GM12878 (cell line): ENCODE measurements at places on chromosomes 7 and 10. TPM values are rescaled to one million over a fixed set of nuclear protein-coding genes. Genes with fewer than 3 reads are reported as not detected.

Gene PROSER2
- total RNA-seq = 0.10 and 0.27 TPM in 2 replicates

Gene HERPUD2
- total RNA-seq = 13.0 and 13.3 TPM in 2 replicates

Gene GGCT
- total RNA-seq = 59.1 and 65.2 TPM in 2 replicates

Gene TMEM270
- total RNA-seq = not detected in 2 replicates

Gene THSD7A
- total RNA-seq = 0.03 TPM in 1 of 2 replicates, not detected in the other

Gene SPDYE5
- total RNA-seq = not detected in 2 replicates

Gene ATP6V0A4
- not detected in 2 replicates for total RNA-seq

Gene CRHR2
- total RNA-seq = not detected in 2 replicates

Gene TMEM236
- not detected in 2 replicates for total RNA-seq

Gene SPDYE1
- not detected in 2 replicates for total RNA-seq

Gene MACC1
- 26.6 and 27.6 TPM in 2 replicates for total RNA-seq

Gene CHAT
- total RNA-seq = not detected in 2 replicates

DNA sequence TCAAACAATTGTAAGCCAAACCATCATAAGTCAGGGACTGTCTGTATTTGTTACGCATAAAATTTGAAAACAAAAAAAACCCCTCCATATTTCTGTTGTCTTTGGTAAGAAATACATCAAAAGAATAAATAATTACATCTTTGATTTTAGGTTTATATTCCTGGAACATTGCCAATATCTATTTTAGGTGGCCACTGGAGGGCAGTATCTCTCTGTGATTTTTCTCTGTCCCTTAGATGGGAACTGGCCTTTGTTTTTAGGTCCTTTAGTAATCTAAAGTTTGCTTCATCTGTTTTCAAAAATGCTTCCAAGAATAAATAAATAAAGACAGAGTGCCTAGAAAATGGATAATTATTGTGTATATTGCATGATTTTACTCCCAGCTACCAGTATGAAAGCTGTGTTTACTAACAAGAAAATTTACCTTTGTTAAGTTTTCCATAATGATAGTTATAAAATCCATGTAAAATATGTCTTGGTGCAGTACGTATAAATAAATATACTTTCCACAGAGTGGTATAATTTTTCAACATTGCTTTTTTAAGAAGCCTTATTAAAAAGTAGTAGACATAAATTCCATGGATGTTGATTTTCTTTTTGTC, 64.2 kb downstream of the PHYHIPL start:
- DNase-seq = no peak

- no peak for DNase-seq
Observed at GRCh38 chr7:41685684-41686083, 17.2 kb downstream of the INHBA start.

- no peak for DNase-seq
Observed at GRCh38 chr10:78687626-78688025, 381.1 kb upstream of the ZMIZ1 start.

- no peak for DNase-seq
Observed at GRCh38 chr7:82443036-82443546, 486 bp downstream of the CACNA2D1 start.

DNA sequence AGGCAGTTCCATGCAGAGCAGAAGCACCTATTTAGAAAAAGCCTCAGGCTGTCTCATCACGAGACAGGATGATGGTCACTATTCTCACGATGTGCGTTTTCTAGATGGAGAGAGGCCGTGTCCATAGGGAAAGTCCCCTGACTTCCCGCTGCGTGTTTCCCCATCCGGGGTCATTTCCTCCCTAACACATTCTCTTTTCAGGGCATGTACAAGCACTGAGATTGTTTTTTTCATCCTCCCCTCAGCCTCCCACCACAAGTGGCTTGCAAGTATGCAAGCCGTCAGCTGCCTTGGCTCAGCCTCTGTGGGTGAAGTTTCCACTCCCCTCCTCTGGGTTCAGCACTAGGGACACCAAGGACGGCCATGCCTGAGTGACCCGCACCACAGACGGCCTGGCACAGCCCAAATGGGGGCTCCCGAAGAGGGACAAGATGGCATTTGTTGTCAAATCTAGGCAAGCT, 2.7 kb upstream of the CALML5 start:
- no peak for DNase-seq

GRCh38 chr7:1850111-1850975, 180.3 kb downstream of the ELFN1 start:
- DNase-seq = no peak

GRCh38 chr7:90708841-90709317, 112.8 kb downstream of the CDK14 start:
- DNase-seq = peak; percentile 67

DNA sequence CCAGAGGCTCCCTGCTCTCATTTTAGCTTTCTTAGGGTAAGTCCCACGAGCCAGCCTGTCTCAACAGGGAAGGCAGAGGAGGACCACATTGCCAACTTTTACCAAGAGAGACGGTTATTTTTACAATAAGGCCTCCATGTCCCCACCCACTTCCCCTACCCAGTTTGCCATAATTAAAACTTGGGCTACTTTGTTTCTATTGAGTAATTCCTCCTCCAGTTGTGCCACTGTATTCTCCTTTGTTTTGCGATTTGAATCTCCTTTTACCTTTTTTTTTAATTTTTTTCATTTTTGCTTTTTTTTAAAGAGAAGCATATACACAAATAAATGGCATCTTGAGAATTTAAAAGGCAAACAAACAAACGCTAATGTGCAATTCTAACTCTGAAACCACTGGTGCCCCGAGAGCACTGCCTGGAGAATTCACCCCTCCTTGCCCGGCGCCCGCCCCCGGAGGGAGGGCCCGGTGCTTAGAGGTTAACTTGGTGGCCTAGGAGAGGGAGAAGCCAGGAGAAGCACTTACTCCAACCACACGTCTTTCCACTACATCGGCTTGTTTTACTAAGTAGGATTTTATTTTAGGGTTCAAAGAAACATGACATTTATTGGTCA, 282.3 kb downstream of the USP6NL start:
- DNase-seq = no peak

- DNase-seq = no peak
Observed at GRCh38 chr10:3452683-3453361, 280.2 kb upstream of the PITRM1 start.

DNA sequence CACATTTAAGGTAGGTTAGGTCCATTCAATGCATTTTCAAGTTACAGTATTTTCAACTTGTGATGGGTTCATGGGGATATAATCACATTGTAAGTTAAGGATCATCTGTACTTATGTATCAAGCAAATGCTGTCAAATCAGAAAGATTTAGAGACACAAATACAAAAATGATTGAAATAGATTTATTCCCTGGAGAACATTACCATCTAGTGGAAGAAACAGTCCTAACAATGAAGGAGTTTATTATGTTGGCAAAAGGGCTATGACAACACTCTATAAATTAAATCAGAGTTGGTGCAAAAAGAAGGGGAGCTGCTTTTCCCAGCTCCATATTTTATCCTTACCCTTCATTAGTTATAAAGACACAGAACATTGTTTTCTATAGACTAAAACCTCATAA, 69.0 kb downstream of the PRSS58 start:
- DNase-seq = no peak

DNA sequence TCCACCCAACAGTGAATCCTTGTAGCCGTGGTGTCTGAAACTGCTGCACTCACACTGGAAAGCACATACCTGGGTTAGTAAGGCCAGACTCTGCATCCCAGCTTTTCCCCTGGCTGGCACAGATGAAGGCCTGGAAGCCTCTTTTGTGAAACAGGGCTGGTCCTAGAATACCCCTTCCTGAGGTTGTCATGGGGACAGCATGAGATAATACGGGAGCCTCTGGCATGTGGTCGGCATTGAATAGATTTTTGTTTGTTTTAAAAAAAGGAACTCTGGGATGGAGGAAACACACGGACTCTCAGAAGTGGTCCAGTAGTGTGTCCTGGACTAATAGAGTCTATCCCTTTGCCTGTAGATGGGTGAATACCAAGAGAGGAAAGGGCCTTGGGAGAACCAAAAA, 129.7 kb downstream of the TMEM178B start:
- no peak for DNase-seq

- DNase-seq = no peak
Observed at GRCh38 chr10:48418189-48418788, 111.8 kb downstream of the MAPK8 start.

DNA sequence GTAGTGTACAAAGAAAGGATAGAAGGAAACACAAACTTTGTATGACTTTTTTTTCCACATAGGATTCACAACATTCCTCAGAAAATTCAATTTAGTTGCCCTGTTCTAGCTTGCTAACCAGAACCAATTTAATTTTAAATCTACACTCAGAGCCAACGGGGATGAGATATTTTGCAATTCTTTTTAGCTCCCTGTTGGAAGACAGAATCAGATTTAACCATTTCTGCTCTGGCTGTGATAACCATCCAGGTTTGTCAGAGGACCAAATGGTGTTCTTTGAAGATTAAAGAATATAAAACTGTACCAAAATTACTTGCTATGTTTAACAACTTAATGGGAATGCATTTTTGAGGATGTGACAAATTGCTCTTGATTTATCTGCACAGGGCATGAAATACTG, 319.7 kb downstream of the HPSE2 start:
- DNase-seq = no peak

- no peak for DNase-seq
Observed at GRCh38 chr7:26616235-26616634, 248.2 kb downstream of the SKAP2 start.

DNA sequence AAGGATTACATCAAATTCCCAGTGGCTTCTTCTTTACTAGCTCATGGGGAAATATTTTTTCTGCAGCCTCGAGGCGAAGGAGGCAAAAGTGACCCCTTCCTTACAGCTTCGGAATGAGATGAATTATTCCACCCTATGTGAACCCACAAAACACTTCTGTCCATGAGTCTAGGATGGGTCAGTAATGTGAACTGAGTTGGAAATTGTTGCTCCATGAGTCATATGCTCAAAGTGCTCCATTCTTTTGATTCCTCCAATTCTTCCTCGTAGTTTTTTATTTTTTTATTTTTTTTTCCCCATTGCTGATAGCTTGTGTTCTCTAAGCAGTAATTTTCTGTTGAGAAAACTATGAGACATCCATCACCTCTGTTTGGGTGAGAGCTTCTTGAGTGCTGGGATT, 31.7 kb upstream of the FAM204A start:
- no peak for DNase-seq

DNA sequence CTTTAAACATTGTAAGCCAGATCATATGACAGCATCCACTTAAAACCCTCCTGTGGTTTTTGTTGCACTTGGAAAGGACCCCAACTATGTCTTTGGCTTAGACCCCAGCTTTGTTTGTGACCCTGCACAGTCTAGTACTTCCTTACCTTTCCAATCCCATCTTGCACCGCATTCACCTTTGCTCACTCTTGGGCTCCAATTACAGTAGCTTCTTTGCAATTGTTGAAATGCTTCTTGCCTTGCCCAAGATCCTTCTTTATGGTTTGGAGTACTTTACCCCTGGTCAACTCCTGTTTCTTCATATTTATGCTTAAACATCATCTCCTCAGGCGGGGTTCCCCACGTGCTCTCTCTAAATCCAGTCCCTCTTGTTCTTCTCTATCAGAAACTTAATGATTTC, 162.6 kb downstream of the PTEN start:
- DNase-seq = no peak

DNA sequence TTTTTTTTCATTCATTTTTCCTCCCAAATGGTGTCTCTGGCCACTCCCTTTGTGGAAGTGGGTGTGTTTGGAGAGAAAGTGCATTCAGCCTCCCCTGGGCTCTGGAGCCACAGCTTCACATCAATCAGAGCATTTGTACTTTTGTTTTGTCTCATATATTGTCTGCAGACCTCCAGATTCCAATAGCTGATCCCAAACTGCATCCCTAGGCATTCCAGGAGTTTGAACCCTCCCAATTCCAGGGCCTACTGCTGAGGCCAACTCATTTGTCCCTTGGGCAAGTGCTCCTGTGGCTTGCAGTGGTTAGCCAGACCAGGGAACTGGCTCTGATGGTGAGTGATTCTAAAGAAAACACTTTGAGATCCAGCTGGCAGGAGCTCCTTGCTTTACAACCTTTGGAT, 163.3 kb downstream of the IPMK start:
- DNase-seq = no peak

DNA sequence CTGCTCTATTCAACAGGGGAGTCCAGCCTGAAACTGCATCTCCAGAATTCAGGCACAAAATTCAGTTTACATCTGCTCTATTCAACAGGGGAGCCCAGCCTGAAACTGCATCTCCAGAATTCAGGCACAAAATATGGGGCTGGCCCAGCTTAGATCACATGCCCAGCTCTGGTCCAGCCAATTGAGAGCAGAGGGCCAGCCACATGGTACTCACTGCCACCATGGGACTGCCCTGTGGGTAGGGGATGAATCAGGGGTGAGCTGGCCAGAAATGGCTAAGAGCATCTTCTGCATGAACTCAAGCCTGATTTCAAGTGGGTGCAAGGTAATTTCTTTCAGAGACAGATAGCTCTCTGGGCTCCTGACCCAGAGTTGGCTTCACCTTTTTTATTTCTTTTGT, 156.6 kb upstream of the LYZL2 start:
- DNase-seq = no peak

DNA sequence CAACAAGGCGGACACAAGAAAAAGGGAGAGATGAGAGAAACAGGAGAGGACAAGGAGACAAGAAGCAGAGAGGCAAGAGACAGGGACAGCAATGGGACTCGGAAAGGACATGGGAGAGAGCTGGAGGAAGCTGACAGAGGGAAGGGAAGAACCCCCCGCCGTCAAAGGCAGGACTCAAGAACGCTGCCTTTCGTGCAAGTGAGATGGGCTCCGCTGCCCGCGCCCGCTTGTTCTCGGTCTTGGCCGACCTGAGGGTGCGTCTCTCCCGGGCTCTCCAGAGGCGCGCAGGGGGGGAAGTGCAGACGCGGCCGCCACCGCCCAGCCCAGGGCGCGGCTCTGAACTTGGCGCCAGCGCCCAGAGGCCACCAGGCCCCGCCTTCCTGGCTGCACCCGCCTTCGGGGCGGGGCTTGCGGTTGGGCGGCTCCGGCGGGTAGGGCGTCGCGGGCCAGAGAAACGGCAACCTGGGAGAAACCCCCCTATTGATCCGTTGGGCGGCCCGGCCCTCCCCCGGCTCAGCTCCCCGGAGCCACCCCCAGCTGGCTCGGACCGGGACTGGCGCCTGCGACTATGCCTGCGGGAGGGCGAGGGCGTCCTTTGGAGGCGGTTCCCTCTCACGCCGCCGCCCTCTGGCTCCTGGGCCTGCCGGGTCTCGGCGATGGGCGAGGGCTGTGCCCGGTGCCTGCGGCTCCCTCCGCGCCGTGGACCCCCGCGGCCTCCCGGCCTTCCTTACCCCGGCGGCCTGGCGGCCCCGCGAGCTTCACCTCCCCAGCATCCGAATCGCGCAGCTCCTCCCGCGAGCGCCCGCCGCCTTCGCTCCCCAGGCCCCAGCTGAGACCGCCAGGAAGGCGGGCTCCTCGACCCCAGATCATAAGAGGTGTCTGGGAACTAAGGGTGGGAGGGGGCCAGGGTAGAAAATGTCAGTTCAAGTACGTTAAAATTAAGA, 2.2 kb upstream of the ANTXRL start:
- DNase-seq = no peak
